ENCODE measurements at places on chromosomes 3 and 15.

DNA sequence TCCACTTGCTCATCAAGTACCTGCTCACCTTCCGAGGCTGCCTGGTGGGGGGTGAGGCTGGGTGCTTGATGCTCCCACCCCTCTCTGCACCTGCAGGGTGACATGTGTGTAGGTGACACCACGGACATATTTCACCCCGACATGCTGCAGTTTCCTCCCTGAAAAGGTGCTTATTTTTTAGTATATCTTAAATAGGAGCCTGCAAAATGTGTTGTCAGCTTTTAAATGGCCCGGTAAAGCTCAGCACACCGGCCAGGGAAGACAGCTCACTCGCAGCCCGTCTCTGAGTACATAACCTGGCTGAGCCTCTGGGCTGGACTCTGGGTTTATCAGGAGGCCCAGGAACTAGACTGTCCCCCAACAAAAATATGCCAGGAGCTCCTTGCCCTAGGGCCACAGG, 89.3 kb upstream of the LINGO1 start:
- no peak for DNase-seq

DNA sequence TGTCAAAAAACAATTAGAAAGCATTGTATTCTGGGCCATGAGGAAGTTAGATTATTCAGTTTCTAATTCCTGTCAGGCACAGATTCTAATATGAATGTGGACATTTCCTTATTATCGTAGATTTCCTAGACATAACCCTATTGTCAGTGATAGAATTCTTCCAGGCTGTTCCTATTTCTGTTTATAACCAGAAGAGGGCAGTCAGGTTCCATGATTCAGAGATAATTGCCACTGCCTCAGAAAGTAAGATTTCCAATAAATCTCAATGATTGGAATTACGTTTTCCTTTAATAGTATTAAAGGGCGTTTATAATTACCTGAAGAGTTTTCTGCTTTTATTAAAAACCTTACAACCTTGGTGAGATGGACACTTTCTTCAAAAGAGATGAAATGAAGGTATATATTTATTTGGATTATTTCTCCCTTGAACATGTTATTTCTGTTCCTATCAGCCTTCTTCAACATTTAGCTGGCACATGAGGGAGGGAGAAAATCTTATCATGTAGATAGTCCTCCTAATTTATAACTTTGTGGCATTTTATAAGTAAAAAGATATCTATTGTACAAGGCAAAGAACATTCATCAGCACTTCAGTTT, 439.2 kb downstream of the MCTP2 start:
- no peak for DNase-seq

- DNase-seq, result peak; percentile 33
Observed at GRCh38 chr3:51947215-51947900, 5.2 kb downstream of the PARP3 start.

DNA sequence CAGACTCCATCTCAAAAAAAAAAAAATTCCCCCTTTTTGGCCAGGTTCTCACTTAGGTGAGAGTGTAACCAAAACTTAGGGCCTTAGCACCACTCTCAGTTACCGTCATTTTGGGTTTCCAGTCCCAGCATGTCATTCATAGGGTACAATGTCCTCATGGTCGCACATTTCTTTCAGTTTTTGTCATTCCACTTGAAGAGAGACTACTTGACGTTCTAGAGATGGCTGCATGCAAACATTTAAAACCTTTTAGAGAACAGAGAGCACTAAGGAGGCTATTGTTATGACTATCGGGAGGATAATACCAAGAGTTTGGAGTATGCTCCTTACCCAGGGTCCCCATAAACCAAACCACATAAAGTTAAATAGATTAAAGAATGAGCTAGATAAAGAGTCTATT, 37.9 kb upstream of the THUMPD3 start:
- DNase-seq, result no peak

DNA sequence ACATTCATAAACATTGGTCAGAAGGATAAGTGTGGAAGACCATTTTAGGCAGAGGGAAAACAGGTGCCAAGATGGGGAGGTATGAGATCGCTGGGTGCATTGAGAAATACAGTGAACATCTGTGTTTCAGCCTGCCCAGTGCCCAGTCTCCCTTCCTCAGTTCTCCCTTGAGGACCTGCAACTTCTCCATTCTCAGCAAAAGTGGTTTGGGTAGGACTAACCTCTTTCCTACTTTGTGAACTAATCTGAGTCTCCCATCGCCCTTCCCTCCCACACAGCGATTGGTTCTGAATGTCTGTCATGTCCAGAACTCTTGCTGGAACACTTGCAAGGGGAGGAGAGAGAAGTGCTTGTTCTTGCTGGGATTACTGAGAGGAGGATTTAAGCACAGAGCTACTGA, 10.9 kb upstream of the CCNL1 start:
- DNase-seq, result no peak

- no peak for DNase-seq
Observed at GRCh38 chr3:69762768-69763229, 23.5 kb downstream of the MITF start.

- DNase-seq, result no peak
Observed at GRCh38 chr3:31709005-31709404, 176.3 kb downstream of the STT3B start.

GRCh38 chr3:108202080-108202479, 20.1 kb downstream of the IFT57 start:
- DNase-seq, result no peak

DNA sequence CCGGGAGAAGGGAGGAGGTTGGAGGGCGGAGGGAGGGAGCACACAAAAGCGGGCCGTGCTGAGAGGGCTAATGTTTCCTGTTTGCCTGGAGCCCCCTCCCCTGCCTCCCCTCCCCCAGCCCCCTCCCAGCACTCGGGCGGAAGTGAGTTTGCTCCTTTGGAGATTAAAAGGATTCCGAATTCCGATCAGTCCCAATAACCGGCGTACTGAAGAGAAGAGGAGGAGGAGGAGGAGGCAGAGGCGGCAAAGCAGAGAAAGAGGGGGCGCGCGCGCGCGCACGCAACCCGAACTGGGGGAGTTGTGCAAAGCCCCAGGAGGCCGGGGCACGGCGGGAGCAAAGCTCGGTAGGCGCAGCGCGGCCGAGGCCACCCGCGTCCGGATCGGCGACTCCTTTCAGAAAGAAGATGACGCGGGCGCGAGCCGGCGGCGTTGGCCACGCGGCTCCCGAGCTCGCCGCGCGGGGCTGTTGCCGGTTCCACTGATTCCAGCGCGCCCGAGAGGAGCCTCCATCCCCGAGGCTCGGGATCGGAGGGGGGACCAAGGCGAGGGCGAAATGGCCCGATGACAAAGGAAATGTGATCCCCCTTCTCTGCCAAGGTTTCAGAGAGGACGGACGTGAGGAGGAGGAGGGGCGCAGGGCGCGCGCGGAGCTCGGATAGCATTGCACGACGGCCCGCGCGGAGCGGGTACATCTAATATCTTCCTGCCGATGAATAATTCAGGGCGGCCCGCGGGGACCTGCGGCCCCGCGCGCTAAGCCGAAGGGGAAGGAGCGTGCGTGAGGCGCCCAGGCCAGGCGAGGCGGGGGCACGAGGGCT, 1.1 kb upstream of the TRIM71 start:
- no peak for DNase-seq

GRCh38 chr15:22956978-22957260, 23.2 kb downstream of the CYFIP1 start:
- DNase-seq, result no peak

DNA sequence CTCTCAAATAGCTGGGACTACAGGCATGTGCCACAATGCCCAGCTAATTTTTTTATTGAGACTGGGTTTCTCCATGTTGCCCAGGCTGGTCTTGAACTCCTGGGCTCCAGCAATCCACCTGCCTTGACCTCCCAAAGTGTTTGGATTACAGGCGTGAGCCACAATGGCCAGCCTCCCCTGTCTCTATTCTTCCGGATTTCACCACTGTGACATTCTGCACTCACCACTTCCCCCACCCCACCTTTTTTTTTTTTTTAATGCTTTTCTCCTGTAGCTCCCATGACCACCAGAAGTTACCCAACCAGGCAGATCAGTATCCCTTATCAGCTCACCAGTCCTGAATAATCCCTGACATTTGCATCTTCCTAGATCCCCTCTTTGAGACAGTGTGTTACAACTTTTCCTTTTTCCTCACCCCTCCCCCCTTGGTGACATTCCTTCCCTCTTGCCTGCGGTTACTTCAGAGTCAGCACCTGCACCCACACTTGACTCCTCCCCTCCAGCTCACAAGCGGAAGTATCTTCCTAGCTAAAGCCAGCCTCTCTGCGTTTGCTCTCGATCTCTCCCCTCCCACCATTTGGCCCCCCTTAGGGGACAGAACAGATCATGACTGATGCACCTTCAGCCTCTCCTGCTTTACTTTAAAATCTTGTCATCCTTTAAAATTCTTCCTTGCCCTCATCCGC, 13.5 kb upstream of the ZNF592 start:
- DNase-seq, result peak; percentile 72

DNA sequence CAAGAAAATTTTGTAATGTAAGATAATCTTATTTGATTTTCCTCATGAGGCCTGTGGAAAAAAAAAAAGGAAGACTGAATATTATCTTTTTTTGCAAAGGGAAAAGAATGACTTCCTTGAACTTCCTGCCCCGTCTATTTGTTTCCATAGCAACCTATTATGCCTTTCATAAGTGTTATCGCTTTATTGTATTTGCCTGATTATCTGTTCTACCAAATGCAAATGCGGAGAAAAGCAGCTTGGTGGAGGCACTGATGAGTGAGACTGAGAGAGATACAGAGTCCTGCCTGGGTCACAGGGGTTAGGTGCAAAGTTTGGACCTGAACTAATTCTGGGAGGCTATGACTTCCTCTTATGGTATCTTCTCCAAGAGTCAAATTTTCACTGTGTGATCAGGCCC, 334.0 kb upstream of the KCNMB2 start:
- DNase-seq, result no peak

GRCh38 chr3:12935023-12935860, 93.9 kb upstream of the RPL32 start:
- no peak for DNase-seq

GRCh38 chr15:99953886-99954285, 220.6 kb upstream of the LYSMD4 start:
- peak; percentile 10 for DNase-seq

- no peak for DNase-seq
Observed at GRCh38 chr3:128263118-128263517, 109.8 kb downstream of the EEFSEC start.

DNA sequence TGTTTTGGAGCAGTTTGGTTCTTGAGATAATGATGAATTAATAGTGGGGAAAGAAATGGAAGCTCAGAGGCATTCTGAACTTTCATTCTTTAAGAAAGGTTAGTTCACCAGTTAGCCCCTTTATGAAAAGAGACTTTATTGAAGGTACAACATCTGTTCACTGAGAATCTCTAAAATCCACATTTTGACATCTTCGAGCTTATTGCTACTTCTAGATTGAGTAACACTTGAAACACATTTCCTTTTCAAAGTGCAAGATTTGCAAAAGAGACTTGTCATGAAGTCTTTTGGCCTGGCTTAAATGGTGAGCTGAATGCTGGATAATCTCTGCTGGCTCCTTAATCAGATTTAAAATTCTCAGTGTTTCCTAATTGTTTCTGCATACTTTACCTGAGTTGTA, 42.3 kb downstream of the RAB8B start:
- DNase-seq, result no peak

DNA sequence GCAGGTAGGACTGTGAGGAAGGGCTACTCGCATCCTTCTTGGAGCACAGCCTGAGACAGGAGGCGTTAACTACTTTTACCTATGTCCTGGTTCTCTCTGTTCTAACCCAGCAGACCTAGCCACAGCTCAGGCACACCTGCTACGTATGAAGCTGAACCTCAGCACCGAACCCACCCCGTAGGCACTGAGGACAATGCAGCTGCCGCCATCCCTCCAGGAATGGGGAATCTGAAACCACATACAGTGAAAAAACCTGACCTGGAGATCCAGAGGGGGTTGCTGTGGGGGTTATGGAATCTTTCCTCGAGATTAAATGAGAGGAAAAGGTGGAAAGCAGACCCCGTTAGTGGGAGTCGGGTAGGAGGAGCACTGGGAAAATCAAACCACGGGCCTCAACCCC, 14.4 kb downstream of the MST1R start:
- DNase-seq, result no peak

DNA sequence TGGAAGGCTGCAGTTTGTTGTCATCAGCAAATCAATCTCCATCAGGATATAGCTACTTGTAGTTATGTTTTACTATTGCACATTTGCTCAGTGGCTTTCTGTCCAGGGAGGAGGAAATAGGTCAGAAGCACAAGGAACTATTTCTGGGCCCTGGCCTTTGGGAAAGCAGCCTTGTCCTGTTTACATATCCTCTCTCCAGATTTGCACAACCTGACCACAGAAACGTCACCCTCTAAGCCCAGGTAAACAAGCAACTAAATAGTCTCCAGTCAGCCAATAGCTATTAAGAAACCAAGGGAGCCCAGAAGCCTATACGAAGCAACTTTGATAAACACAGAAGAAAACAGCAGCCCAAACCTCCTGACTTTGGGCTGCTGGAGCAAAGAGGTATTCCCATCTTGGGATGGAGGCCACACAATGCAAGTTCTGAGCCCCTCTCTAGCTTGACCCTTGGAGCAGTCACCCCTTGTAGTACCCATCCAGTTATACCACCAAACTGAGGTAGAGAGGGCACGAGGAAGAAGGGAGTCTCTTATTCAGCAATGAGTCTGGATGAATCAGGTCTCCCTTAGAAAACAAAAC, 2.3 kb upstream of the FEM1B start:
- no peak for DNase-seq

DNA sequence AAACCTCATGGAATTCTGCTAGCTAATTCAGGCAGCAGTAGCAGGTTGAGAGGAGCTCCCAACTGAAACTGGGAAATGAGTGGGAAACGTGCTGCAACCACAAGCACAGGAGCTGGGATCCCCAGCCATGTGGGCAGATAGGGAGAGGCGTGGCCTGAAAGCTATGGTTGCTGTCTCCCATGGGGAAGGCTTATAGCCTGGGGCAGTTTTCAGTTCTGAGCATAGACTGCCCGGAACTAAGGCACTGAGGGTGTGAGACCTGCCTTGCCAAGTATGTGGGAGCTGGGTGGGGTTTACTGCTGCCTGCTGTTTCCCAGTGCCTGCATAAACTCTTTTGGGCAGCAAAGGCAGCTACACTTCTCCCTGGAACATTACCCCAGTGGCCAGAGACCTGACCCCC, 229.5 kb downstream of the TUSC7 start:
- no peak for DNase-seq

DNA sequence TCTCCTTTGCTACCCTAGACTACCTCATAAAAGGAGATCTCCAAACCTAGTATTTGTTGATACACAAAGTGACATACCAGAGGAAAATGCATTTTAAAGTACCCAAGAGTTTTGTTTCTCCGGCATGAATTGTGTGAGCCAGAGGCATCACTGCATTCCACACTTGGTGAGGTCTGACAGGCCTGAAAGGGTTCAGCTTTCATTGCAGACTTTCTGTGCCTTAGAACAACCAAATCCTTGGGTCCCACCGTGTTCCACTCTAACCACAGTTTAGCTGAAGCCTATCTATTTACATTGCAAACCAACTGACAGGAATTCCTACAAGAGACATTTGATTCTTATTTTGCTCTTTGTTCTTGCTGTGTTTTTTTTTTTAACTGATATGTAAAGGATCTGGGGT, 21.0 kb upstream of the EID1 start:
- no peak for DNase-seq

DNA sequence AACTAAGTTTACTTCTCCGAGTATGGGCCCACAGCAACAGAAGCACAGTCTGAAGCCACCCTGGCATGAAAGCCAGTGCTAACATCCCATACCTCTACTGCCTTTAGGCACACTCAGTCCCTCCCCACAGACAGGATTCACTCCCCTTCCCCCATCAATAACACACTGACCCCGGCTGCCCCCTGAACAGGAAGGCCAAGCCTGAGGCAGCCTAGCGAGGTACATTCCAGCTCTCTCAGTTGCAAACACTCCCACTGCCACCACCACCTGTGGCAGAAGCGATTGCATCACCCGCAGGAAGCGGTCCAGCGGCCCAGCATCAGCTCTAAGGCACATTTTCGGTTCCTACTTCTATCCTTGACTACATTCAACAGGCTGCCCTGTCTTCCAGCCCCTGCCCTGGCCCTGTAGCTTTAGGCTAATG, 7.0 kb upstream of the BMF start:
- no peak for DNase-seq

Measured in RWPE2 (cell line).